NB4 (cell line): ENCODE measurements at places on chromosomes 3 and 15.

- DNase-seq = no peak
Observed at GRCh38 chr3:72301779-72302178, 516.8 kb upstream of the PROK2 start.

DNA sequence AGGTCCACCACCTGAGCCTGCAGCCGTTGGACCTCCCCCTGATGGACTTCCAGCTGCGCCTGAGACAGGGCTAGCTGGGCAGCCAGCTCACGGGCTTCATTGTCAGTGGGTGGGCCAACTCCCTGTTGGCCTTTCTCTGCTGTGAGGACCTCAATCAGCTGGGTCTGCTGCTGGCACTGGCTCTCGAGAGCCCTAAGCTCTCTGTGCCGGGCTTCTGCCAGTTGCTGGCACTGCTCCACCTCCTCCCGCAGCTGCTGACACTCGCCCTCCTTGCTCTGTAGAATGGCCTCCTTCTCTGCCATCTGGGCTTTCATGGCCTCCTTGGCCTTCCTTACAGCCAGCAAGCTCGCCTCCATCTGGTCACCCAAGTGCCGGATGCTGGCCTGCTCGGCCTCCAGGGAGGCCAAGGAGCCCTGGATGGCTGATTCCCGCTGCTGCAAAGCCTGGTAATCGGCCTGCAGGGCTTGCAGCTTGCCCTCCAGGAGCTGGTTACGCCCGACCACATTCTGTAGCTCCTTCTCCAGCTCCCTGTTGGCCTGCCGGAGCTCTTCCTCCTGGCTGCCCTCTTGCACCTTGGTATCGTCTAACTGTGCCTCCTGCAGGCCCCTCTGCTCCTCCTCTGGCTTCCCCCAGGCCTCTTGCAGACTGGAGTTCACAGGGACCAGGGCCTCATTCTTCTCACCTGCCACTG, 23.8 kb downstream of the CXCR6 start:
- no peak for DNase-seq

- peak; percentile 43 for DNase-seq
Observed at GRCh38 chr3:141336672-141337522, 31.4 kb upstream of the ZBTB38 start.

DNA sequence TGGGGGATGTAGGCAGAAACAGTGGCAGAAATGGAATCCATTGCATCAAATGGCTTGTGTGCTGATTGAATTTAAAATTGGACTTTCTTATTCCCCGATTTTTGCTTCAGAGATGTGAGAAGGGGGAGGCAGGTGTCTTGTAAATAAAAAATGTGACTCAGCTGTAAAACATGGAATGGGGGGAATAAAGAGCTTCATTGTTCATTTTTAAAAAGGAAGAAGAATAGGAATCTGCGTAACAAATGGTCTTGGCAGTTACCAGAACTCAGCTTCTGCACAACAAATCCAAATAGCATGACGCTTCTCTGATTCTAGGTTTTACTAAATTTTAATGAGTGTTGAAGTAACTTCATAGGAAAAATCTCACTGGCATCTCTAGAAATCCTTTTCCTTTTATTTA, 323.9 kb upstream of the GBE1 start:
- no peak for DNase-seq

DNA sequence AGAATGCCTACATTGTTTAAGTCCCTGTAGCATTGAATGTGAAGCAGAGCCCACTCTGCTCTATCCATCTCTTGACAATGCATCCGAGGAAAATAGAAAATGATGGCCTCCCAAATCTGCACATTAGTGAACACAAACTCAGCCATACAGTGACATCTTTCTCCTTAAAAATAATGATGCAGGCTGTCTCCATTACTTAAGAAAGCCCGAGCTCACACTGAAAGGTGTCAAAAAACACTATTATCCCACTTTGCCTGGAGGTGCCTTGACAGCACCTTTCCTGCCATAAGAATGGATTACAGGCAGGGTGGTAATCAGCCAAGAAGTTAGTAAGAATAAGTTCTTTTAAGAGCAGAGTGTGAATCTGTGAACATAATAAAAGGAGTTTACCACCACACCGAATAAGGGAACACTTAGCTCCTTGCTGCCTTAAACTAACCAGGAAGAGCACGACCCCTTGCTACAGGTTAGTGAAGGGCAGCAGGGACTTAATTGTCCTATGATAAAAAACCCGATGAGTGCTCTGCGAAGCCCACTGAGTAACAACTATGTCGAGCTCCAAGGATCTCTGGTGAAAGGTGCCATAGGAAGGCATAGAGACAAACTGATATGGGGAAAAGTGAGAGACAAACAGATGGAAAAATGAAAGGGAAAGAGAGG, 123.2 kb upstream of the TUSC7 start:
- no peak for DNase-seq

GRCh38 chr15:30865257-30865656, 38.5 kb upstream of the FAN1 start:
- DNase-seq = no peak

- DNase-seq = no peak
Observed at GRCh38 chr3:38588371-38588971, 61.0 kb downstream of the SCN5A start.

- DNase-seq = no peak
Observed at GRCh38 chr3:23865595-23866396, 51.0 kb downstream of the NKIRAS1 start.

DNA sequence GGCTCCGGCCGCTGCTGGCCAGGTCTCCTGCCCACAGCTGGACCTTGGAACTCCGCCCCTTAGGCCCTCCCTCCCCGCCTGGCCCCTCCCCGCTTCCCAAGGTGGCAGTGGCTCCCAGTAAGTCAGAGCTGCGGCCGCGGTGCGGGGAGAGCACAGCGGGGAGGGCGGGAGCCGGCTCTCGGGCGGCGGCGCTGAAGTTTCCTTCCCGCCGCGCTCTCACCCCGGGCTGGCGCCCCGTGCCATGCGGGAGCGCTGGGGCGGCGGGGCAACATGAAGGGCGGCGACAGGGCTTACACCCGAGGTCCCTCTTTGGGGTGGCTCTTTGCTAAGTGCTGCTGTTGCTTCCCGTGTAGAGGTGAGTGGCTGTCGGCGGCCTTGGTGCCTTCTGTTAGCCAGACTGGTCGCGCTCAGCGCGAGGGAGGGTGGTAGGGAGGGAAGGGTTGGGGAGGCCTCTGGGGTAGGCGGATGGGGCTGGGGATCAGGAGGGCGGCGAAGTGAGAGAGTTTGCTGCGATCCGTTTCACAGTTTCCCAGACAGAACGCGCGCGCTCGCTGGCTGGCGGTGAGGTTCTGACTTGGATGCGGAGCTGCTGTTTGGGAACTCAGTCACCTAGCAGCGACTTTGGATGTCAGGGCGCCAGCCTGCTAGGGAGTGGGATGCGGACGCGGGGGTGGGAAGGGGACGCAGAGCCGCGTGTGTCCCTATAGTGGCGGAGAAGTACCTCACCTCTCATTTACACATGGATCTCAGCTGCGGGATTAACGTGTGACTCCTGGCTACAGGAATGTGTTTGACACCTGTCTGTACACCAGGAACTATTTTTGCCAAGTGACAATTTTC, 145.5 kb upstream of the UMPS start:
- DNase-seq = no peak

DNA sequence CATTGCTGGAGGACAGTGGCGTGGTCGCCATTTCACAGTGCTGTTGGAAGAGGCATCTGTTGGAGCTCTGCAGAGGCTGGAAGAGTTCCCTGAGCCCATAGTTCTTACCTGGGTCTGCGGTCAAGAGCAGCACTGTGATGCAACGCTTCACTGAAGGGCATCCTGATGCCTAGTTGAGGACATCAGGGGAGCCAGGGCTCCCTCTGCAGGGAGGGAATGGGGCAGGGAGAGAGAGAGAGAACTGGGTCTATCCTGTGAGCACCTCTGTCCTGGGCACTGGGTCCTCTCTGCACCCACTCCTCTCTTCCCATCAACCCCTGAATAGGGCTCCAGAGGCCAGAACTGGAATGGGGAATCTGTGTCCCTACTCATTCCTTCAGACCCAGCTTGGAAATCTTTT, 23.9 kb upstream of the MOBP start:
- DNase-seq = no peak

DNA sequence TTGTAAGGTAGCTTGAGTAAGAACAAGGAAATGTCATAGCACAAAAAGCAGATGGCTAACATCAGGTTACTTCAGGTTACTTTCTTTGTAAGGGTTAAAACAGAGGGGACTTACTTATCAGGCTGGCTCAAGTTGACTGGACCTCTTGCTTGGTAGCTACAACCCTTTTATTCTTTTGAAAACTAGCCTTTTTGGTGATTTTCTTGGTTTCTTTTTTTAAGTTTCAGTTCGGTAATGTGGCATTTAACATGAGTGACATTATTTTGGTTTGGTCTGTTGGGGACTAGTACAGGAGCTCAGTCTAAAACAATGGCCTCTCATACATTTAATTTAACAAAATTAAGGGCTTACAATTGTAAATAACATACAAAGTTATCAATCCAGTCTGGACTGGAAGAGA, 621.4 kb downstream of the OTOL1 start:
- DNase-seq = no peak

- no peak for DNase-seq
Observed at GRCh38 chr3:58044691-58045483, 36.7 kb downstream of the FLNB start.

DNA sequence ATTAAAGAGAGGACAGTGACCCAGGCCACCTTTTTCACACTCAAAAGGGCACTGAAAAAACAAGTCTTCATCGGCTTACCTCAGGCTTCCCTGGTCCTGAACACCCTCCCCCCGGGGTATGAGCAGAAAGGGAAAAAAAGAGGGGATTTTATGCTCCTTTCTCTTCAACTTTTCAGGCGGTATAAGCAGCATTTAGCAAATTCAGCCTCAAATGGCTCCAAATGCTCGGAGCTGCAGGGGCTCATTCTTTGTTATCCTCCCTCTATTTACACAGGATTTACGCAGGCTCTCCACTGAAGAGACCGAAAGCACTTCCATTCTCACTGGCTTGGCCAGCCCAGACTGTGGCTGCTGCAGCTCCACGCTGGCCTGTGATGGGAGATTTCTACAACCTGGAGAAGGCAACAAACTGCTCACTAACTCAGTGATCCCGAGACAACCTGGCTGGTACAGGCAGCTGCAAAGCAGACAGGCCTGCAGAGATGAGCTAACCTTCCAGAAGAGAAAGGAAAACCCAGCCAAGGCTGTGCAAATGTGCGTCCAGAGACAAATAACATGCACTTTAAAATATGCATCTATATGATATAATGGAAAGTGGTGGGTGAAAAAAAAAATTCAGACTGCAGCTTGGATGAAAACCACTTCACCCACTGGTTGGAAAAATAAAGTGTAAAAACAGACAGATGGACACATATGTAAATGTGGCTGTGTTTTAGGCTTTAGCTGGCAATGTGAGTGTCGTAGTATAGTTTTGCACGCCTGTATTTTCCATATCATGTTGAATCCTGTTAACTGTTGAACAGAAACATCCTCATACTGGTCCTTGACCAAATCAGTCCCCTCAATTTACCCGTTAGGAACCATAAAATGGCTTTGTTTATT, 54.2 kb downstream of the MEIS2 start:
- DNase-seq = no peak

GRCh38 chr3:164737174-164737573, 341.1 kb downstream of the SI start:
- no peak for DNase-seq

GRCh38 chr3:166263460-166263859, 426.2 kb upstream of the BCHE start:
- DNase-seq = no peak

DNA sequence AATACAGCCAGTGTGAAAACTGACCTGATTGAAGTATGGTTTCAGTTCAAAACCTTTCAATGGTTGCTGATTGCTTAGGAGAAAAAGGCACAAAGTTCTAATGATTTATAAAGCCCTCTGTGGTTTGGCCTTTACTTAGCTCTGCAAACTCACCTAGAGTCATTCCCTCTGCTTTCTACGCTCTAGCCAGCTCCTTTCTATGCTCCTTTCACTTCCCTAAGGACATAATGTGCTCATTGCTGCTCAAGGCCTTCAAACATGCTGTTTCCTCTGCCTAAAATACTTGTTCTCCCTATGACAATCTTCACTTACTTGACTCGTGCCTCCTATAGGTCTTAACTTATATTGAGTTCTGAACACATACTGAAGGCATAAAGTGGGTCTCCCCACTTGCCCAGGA, 19.0 kb downstream of the RPL39L start:
- DNase-seq = no peak

DNA sequence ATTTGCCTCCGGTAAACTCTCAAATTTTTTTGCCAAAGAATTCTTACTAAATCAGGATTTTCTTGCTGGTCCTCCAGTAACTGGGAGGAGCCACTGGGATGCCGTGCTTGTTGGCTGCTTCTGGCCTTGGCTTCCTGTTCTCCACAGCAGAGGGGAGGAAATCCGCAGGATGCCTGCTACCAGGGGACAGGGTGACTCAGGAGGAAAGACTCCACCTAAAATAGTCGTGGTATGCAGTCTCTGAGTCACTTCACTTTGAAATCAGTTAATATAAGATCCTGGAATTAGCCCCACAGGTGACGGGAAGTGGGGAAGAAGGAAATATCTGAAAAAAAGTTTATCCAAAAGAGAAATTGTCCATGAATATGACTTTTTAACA, 6.5 kb upstream of the TM4SF18 start:
- DNase-seq = peak; percentile 3

DNA sequence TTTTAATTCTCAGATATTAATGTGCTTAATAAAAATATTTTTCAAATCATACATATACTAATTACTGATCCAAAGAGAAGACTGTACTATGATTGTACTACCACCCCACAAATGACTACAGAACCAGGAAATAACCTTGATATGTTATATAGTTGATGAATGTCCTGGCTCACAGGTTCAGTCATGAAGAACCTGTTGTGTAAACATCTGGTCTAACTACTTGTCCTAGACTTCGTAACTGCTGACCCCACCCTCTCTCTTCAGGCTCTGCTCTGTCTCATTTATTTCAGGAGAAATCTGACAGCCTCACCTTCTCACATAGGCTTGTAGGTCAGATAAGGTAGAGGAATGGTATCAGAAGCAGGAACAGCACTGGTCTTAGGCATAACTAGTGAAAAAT, 14.7 kb upstream of the CSTA start:
- DNase-seq = no peak

GRCh38 chr3:105608623-105609022, 241.9 kb downstream of the ALCAM start:
- no peak for DNase-seq

GRCh38 chr3:190972840-190973270, 110.4 kb upstream of the GMNC start:
- no peak for DNase-seq
